BJ (cell line): ENCODE measurements at places on chromosomes 5 and 9.

- no peak for DNase-seq
Observed at GRCh38 chr9:17509701-17510100, 69.2 kb upstream of the SH3GL2 start.

DNA sequence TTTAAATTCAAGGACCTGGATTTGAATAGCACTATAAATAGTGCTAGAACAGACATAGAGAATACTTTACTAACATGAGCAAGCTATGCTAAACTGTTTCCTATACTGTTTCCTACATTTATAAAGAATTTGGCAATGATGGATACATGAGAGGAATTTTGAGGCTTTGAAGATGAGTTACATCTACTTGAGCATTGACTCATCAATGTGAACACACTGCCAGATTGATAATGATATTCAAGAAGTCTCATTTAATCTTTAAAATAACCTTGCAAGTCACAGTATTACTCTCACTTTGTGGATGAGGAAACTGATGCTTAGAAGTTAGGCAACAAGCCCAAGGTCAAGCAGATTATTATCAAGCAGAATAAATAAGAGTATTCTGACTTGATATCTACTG lies 281.9 kb downstream of the DNAH5 start:
- DNase-seq: no peak

DNA sequence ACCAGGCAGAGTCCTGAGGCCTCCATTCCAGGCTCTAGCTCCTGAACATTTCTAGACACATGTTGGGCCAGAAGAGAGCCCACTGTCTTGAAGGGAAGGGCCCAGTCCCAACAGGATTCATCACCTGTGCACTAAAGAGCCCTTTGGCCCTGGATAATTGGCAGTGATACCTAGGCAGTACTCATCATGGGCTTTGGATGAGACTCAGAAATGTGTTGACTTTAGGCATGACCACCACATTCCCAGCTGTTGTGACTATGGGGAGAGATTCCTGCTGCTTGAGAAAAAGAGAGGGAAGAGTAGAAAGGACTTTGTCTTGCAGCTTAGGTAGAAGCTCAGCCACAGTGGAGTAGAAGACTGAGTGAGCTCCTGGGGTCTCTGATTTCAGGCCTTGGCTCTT lies 138.4 kb upstream of the DAPK1 start:
- no peak for DNase-seq

- DNase-seq: no peak
Observed at GRCh38 chr9:127825319-127826051, 22.8 kb downstream of the FPGS start.

DNA sequence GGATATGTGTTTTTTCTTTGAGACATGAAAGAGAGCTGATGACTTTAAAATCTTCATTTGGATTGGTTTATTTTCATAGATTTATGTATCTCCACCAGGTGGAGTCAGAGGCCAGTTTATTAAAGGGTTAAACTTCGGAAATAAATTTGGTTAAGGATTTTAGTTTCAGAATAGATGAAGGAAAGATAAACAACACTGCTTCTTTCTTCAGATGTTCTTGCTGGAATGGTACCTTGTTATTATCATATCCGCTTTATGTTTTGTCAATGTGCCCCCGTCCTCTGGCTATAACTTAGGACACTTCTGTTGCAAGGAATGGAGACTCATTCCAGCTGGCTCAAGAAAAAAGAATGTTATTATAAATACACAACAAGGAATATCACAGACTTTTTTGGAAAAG lies 81.2 kb downstream of the ALDH1A1 start:
- DNase-seq: no peak
